Right renal pelvis (tissue), 4 donors: ENCODE measurements at places on chromosomes 2 and 18.

- DNase-seq: no peak
These were observed 783.7 kb upstream of the SOX11 start for GRCh38 chr2:4908461-4908860.

- no peak for DNase-seq
These were observed 81.6 kb downstream of the FBXO15 start for GRCh38 chr18:74066018-74066417.

- no peak for DNase-seq
These were observed 167.1 kb upstream of the DOK6 start for GRCh38 chr18:69233465-69234054.

DNA sequence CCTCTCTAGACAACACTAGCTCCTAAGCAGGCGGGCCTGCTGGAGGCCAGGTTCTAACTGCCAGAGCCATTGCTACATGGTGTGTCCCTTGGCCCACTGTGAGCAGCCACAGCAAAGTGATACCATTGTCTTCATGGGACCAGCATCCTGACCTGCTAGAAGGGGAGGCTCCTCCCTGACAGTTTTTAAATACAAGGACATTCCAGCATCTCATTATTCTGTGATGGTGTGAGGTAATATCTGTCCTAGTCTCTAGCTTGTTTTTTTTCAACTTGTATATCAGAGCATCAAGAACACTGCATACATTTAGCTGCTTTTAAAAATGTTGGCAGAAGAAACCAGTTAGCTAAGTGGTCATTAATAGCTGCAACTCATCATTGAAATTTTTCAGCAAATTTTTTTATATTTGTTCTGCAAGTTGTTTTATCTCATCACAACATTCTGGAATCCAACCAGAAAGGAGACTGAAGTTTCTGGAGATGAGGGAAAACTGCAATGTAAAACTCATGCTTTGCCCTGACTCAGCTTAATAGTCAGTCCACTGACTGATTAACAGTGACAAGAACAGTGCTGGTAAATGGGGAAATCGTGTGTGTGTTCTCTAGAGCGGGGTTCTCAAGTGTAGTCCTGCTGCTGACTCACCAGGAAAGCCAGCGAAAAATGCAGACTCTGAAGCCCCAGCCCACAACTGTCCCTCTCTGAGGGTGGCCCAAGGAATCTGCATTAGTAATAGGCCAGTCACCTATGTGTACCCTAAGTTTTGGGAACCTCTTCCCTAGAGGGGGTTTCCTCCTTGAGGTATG is 17.8 kb downstream of the MAPRE3 start:
- DNase-seq: no peak

- no peak for DNase-seq
These were observed 36.9 kb downstream of the RPL37A start for GRCh38 chr2:216535454-216535995.

- peak; percentile 46 for DNase-seq
These were observed 133.9 kb downstream of the MAP4K4 start for GRCh38 chr2:101831351-101831865.

GRCh38 chr18:12046751-12047335 is 46.8 kb upstream of the ANKRD62 start:
- DNase-seq: no peak

GRCh38 chr2:226376516-226377180 is 423.0 kb downstream of the IRS1 start:
- DNase-seq: no peak

- no peak for DNase-seq
These were observed 1.1 kb upstream of the SATB2 start for GRCh38 chr2:199458806-199459285.

GRCh38 chr2:178298785-178299212 is 104.5 kb downstream of the OSBPL6 start:
- no peak for DNase-seq

DNA sequence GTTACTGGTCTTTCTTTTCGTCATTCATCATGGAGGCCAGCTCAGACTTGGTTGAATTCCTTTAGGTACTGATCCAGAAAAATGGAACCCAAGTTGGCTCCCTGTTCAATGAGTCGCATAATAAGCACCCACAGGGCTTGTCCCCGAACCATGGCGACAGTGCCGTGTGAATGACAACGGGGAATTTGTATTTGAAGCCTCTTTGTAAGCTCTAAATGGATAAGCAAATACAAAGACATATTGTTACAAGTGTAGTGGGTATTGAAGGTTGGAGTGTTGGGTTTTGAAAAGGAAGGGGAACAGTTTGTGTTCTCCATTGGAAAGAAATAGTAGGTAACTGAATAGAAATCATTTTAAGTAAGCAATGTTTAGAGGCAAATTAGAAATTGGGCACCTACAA is 288.9 kb downstream of the SLC4A3 start:
- no peak for DNase-seq
